ENCODE measurements at places on chromosomes 16 and 17. TPM values are rescaled to one million over a fixed set of nuclear protein-coding genes. Genes with fewer than 3 reads are reported as not detected.

SLC7A6OS gene
- total RNA-seq, result 8.9 TPM

CLEC18C gene
- 0.25 TPM for total RNA-seq

PMFBP1 gene
- 0.49 TPM for total RNA-seq

TPSAB1 gene
- not detected for total RNA-seq

TMEM88 gene
- 0.49 TPM for total RNA-seq

Measured in temporal lobe (tissue), 4 donors.